ENCODE measurements at places on chromosomes 2 and 18.

DNA sequence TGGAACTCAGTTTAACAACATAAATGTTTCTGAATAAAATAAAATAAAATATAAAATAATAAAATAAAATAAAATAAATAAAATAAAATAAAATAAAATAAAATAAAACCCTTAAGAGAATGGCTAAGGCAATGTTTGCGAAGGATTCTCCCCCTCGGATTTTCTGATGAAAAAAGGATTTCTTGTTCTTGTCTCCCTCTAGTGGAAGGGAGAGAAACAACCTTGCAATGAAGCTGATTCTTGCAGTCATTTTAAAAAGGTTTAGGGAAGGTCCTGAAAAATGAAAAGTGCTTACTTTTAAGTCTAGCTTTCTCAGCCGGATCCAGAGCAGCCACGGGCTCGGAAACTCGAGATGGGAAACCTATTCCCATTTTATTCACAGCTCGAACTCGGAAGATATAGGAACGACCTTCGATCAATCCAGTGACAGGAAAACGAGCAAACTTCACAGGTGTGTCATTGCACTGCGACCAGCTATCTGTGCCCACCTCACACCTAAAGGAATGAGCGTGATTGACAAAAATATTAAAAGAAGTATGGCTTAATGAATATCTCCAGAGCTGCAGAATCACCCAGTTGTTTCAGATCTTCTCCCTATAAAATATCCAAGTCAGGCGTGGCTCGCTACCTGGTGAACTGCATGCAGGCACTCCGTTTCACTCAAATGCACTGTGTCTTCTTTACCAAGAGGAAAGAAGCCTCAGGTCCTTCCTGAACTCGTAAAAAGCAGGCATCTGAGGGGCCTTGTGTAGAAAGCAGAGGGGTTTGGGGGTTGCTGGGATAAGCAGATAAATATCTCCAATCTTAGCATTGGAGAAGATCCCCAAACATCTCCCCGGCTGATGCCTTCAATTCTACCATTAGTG lies 68.1 kb downstream of the MYOM1 start:
- peak; percentile 50 for DNase-seq

DNA sequence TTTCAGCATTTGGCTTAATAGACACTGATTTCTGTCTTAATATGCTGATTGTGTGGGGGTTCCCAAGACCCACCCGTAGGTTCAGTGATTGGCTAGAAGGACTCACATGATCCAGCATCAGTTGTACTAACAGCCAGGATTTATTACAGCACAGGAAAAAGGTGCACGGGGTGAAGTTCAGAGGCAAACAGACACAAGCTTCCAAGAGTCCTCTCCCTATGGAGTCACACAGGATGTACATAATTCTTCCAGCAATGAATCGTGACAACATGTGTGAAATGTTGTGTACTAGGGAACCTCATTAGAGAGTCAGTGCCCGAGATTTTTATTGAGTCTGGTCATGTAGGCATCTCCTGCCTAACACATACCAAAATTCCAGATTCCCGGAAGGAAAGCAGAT lies 52.8 kb downstream of the GALNT1 start:
- peak; percentile 39 for DNase-seq

- DNase-seq: no peak
Observed at GRCh38 chr2:220120041-220120440, 492.6 kb downstream of the SLC4A3 start.

DNA sequence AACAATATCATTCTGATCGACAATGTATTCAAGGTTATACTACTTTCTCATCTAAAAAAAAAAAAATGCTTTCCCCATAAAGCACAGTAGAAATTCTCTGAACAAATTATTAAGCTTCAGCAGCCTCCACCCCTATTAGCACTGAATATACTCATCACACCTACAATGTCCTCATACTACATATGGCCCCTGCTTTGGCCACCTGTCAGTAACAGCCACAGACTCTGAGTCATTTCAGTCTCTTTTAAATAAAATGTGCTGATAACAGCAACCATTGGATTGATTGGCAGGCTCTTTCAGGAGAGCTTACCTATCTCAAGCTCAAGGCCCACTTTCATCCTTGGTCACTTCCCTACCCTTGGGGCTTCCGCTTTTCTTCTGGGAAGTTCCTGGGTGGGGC lies 236.7 kb downstream of the TMX3 start:
- DNase-seq: no peak

DNA sequence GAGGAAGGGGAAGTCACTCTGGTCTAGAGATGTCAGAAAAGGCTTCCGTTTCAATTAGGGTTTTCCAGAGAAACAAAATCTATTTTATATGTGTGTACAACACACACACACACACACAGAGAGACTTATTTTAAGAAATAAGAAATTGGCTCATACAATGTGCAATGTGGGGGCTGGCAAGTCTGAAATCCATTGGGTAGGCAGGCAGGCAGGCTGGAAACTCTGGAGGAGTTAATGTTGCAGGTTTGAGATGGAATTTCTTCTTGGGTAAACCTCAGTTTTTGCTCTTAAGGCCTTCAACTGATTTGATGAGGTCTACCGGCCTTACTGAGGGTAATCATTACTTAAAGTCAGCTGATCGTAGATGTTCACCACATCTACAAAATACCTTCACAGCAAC lies 62.6 kb downstream of the MDH1 start:
- DNase-seq: no peak

DNA sequence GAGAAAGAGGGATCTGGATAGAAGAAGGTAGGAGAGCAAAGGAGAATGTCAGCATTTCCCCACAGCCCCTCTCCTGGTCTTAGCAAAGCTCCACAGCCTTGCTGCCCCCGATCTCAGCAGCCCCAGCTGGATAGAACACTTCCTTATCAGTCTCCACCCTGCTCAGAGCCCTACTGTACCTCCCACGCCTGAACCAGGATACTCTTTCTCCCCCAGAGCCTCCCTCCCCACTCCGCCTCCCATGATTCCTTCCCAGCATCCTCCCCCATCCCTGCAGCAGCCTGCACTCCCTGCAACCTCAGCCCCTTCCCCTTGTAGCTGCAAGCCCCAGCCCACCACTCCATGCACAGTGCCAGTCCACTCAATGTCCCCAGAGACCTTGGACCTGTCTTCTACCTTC lies 25.8 kb downstream of the PLB1 start:
- no peak for DNase-seq

GRCh38 chr2:162065767-162066166 lies 8.2 kb downstream of the DPP4 start:
- no peak for DNase-seq

- DNase-seq: no peak
Observed at GRCh38 chr2:75932996-75933395, 222.3 kb upstream of the GCFC2 start.

- no peak for DNase-seq
Observed at GRCh38 chr2:136233298-136233697, 115.3 kb upstream of the CXCR4 start.

GRCh38 chr2:221285148-221285547 lies 287.0 kb downstream of the EPHA4 start:
- no peak for DNase-seq

- DNase-seq: no peak
Observed at GRCh38 chr2:231531883-231532755, 1.9 kb upstream of the NMUR1 start.

DNA sequence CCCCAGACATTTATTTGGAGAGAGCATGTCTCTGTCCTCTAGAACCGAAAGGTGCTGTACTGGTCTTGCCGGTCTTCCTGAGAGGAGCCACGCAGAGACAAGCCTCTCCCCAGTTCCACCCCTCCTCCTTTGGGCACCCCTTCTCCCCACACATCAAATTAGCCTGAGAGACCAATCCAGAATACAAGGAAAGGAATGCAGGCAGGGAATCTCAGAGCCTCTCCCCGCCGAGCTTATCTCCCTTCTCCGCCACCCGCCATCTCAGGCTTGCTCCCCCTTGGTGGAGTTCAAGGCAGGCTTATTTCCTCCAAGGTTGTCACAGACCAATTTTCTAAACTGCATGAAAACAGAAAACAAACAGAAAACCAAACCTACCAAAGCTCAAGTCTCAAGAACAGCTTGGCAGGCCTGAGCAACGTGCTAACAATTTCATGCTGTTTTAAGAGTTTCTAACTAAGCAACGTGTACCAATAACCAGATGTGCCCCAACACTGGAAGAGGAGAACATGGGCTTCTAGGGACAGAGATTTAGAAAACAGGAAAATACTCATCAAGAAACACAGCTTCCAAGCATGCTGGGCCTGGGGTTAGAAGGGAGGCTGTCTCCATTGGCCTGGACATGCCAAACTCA lies 124.5 kb upstream of the PKDCC start:
- DNase-seq: no peak

DNA sequence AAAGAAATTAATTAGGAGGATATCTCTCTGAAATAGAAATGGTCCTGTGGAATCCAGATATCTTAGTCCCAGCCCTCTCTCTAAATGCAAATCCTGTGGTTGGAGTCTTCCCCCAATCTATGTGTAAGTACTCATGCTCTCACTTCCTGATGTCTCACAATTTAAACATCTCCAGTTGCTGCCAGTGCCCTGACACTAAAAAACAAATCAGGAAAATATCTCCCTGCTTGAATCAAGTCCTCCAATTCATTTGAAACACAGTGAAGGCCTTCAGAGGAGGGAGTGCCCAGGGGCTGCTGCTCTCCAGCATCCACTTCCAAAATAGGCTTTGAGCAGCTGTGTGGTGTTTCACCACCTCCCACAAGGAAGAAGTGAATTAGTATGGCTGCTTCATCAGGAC lies 413.8 kb downstream of the RAD51AP2 start:
- DNase-seq: no peak

GRCh38 chr2:241982706-241983570 lies 113.4 kb downstream of the RTP5 start:
- no peak for DNase-seq

GRCh38 chr2:147214914-147215313 lies 629.9 kb upstream of the ACVR2A start:
- DNase-seq: no peak

- no peak for DNase-seq
Observed at GRCh38 chr2:65393743-65394422, 38.5 kb downstream of the SPRED2 start.

GRCh38 chr18:62198259-62198658 lies 11.2 kb downstream of the RELCH start:
- DNase-seq: no peak

GRCh38 chr2:33051586-33052360 lies 105.0 kb downstream of the LTBP1 start:
- DNase-seq: no peak

DNA sequence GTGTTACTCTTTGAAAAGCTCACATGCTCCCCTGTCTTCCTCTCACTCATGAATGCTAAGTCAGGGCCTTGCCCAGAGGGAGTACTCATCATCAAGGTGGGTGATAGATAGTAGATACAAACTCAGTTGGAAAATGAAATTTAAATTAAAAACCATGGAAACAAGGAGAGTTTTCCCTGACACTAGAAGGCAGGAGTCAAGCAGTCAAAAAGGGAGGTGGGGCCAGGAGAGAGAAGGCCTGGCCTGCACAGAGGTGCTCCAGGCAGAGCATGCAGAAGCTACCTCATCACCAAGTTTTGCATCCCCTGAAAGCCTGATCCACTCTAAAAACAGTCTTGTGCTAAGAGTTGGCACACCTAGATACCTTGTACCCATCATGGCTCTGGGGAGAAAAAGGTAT lies 143.7 kb downstream of the MYO5B start:
- no peak for DNase-seq

- peak; percentile 58 for DNase-seq
Observed at GRCh38 chr18:57959278-57959677, 84.7 kb upstream of the NEDD4L start.

Measured in lung microvascular endothelial cell (primary cell).